ENCODE measurements at places on chromosomes 4 and X. TPM values are rescaled to one million over a fixed set of nuclear protein-coding genes. Genes with fewer than 3 reads are reported as not detected.
A peak's percentile ranks its signal among the peaks of the same experiment; 100 is the strongest.

PIM2 gene
- 15.6 TPM for total RNA-seq

DNA sequence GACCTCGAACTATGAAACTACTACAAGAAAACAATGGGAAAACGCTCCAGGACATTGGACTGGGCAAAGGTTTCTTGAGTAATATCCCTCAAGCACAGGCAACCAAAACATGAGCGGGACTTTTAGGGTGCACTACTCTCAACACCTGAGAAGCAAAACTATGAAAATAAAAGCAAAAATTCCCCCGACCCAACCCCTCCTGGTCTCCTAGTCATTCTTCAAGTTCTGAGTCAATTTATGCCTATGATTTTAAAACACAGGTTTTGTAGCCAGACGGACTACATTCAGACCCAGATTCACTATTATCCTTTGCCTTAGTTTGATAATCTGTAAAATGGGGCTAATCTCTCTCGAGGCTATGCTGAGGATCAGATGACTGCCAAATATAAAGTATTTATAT lies 97.0 kb downstream of the SOWAHB start:
- H3K4me1 ChIP-seq, result peaks cover 7% of the 10 kb centered on the region
- H3K36me3 ChIP-seq, result no peaks in the 10 kb centered on the region
- H3K4me3 ChIP-seq, result no peak overlapping the region
- no peak overlapping the region for H3K27ac ChIP-seq
- H3K27me3 ChIP-seq, result no peaks in the 10 kb centered on the region
- DNase-seq, result no peak

CT55 gene
- total RNA-seq, result not detected

GRCh38 chrX:41259516-41259915 lies 74.4 kb upstream of the DDX3X start:
- H3K4me1 ChIP-seq, result no peaks in the 10 kb centered on the region
- no peak overlapping the region for H3K4me3 ChIP-seq

ZFP42 gene
- total RNA-seq, result 0.12 TPM

GRCh38 chr4:122783301-122784215 lies 43.1 kb upstream of the FGF2 start:
- H3K36me3 ChIP-seq, result no peaks in the 10 kb centered on the region
- no peak overlapping the region for H3K4me3 ChIP-seq
- DNase-seq, result peak; percentile 54
- no peak overlapping the region for H3K27ac ChIP-seq
